ENCODE measurements at places on chromosomes 16 and 17.

- no peak for DNase-seq
Observed at GRCh38 chr17:2433696-2434095, 32.8 kb upstream of the MNT start.

GRCh38 chr16:80803339-80804055 is 901 bp downstream of the CDYL2 start:
- peak; percentile 15 for DNase-seq

GRCh38 chr16:4837733-4838501 is 9.2 kb downstream of the GLYR1 start:
- no peak for DNase-seq

GRCh38 chr17:66310528-66311148 is 8.2 kb downstream of the PRKCA start:
- no peak for DNase-seq

- no peak for DNase-seq
Observed at GRCh38 chr16:85026703-85027102, 892 bp upstream of the KIAA0513 start.

GRCh38 chr17:50423553-50424159 is 2.4 kb upstream of the ACSF2 start:
- no peak for DNase-seq

- DNase-seq = no peak
Observed at GRCh38 chr16:4763791-4764190, 3.2 kb downstream of the ZNF500 start.

DNA sequence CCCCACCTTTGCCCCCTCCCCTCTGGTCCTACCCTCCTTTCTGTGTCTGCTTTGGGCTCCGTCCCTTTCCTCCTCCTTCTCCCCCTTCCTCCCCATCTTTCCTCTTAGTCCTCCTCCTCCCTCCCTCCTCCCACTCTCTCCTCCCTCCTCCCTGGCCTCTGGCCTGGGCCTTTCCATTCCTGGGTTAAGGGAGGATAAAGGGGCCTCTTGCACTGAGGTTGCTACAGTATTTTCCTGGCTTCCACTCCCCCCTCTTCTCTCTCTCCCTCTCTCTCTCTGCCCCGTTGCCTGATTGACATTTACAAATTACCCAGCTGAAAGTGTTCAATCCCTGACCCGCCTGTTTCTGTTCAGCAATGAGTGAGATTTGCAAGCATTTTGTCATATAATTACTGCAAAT is 44.0 kb downstream of the MRM1 start:
- DNase-seq = no peak

DNA sequence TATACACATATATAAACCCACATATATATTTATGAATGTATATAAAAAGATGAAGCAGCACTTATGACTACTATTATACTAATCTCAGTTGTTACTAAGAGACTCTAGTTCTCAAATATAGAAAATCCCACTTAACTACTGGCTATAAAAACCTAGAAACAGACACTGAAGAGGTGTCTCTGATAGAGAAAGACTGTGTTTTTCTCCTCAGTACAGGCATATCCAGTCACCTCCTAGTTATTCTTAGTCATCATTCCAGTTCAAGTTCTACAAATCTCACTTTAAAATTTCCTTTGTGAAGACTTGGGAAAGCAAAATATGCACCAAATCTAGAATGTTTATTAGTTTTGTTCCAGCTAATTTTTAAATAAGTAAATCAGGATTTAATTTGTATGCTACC is 93.9 kb downstream of the STH start:
- no peak for DNase-seq

DNA sequence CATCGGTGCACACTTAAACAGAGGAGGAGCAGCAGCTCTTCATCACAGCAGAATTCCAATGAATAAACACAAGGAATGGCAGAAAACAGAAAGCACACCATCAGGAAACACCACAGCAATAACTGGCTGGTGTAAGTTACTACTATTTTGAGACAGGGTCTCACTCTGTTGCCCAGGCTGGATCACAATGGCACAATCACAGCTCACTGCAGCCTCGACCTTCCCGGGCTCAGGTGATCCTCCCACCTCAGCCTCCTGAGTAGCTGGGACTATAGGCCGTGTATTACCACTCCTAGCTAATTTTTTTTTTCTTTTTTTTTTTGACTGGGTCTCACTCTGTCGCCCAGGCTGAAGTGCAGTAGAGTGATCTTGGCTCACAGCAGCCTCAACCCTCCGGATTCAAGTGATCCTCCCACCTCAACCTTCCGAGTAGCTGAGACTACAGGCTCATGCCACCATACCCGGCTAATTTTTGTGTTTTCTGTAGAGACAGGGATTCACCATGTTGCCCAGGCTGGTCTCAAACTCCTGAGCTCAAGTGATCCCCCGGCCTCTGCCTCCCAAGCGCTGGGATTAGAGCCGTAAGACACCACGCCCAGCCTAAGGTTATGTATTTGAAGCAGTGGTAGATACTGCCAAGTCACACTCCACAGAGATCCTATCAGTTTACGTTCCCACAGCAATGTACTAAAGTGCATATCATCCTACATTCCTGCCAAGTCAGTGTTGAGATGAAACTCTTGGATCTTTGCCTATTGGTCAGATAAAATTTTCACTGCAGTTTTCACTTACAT is 20.7 kb downstream of the TRAP1 start:
- DNase-seq = no peak

- no peak for DNase-seq
Observed at GRCh38 chr17:50830994-50831393, 4.4 kb upstream of the WFIKKN2 start.

GRCh38 chr16:76970087-76970744 is 220.8 kb upstream of the MON1B start:
- DNase-seq = no peak

DNA sequence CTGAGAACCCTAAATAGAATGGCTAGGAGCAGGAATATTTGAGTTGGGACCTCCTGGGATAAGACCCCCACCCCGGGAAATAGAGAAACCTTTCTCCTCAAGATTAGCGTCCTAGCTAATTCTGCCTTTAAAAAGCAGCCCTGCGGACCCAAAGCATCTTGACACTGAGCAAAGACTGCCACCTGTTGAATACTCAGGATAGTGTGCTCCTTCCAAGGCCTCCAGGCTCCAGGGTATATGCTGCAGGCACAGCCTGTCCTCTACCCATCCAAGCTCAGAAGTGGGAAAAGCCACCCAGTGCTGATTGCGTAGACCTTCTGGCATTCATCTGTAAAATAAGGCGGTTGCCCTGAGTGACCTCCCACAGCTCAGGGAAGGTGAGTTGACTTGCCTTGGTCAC is 456.2 kb upstream of the DYNLRB2 start:
- DNase-seq = no peak

GRCh38 chr16:20291208-20292206 is 35.8 kb downstream of the GP2 start:
- no peak for DNase-seq

- no peak for DNase-seq
Observed at GRCh38 chr17:48636177-48637018, 10.2 kb upstream of the HOXB9 start.

GRCh38 chr16:57953857-57954256 is 17.1 kb downstream of the CNGB1 start:
- no peak for DNase-seq

GRCh38 chr17:40340880-40341807 is 23.4 kb downstream of the GJD3 start:
- DNase-seq = peak; percentile 75

GRCh38 chr17:60971515-60972369 is 294.1 kb downstream of the BCAS3 start:
- no peak for DNase-seq

- DNase-seq = no peak
Observed at GRCh38 chr17:83073389-83074063, 5.9 kb upstream of the METRNL start.

DNA sequence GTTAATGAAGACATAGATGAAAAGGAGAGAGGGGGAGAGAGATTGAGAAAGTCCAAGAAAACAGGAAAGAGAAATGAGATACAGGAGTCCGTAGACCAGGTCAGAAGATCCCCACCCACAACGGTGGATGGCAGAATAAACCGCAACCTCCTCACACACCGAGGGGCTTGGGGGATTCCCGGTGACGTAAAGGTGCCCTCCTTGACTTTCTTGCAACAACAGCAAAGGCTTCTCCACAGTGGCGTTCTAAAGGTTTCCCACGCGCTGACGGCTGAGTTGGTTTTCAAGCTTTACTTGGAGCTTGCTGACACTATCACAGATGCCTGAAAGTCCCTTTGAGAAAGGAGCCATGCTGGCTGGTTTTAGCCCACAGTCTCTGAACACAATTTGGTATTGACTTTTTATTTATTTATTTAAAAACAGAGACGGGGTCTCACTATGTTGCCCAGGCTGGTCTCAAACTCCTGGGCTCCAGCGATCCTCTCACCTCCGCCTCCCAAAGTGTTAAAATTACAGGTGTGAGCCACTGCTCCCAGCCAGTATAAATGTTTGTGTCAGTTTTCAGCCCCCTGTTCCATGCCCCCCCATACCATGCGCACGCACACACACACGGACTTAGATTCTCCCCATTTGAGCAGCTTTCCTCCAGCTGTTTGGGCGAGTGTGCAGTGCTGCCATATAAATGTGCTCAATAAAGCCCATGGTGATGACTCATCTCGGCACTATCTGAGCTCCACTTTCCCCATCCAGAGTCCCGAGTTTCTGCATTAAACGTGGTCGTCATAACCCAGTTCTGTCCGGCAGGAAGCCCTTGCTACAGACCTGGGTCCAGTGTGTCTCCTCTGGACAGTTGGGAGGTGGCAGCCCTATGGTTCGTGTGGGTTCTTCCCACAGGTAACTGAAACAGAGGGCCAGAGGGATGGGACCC is 33.0 kb upstream of the SEC14L1 start:
- peak; percentile 16 for DNase-seq

- no peak for DNase-seq
Observed at GRCh38 chr17:50207315-50207714, 5.9 kb upstream of the COL1A1 start.

DNA sequence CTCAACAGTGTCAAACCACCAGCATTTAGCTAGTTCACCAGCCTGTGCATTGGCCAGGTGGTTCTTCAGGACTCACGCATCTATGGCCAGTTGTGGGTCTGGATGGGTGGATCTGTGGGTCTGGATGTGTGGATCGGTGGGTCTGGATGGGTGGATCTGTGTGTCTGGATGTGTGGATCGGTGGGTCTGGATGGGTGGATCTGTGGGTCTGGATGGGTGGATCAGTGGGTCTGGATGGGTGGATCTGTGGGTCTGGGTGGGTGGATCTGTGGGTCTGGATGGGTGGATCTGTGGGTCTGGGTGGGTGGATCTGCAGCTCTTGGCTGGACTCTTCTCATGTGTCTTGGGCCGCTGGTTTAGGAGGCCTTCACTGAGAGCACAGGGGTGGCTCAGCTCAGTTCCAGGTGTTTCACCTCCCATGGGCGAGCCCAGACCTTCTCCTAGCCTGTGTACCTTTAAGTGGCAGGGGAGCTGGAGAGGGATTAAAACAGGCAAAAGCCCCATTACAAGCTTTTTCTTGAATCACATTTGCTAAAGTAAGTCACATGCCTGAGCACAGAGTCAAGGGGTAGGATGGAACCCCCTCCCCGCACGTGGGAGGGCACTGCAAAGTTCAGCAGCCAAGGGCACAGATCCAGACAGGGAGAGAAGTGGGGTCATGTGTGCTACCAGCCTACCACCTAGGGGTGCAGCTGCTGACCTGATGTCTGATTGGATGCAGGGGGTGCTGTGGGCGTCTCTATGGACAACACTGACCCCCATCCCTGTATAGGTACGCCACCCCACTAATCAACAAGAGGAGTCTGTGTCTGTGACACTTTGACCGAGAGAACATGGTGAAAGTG is 3.4 kb upstream of the NUBP1 start:
- DNase-seq = no peak

- peak; percentile 56 for DNase-seq
Observed at GRCh38 chr16:74813109-74813641, 38.6 kb upstream of the FA2H start.

DNA sequence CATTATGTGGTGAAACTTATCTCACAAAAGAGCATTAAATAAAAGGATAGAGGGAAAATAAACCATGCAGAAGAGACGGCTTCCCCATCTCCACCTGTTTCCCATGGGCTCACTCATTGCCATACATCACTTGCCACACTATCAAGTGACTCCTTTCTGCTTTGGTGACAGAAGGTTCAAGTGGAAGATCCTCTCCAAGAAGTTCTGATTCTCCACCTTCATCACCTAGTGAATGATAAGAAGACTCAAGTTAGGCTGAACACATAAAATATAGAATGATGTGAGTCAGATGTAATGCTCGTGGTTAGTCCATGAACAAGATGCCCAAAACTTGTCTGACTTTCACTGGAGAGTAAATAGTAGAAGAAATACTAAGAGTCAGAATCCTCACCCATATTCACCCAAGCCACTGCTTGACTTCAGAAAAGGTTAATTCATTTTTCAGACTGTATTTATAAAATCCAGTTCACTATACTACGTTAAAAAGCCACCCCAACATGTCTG is 100.1 kb upstream of the TOB1 start:
- DNase-seq = no peak

DNA sequence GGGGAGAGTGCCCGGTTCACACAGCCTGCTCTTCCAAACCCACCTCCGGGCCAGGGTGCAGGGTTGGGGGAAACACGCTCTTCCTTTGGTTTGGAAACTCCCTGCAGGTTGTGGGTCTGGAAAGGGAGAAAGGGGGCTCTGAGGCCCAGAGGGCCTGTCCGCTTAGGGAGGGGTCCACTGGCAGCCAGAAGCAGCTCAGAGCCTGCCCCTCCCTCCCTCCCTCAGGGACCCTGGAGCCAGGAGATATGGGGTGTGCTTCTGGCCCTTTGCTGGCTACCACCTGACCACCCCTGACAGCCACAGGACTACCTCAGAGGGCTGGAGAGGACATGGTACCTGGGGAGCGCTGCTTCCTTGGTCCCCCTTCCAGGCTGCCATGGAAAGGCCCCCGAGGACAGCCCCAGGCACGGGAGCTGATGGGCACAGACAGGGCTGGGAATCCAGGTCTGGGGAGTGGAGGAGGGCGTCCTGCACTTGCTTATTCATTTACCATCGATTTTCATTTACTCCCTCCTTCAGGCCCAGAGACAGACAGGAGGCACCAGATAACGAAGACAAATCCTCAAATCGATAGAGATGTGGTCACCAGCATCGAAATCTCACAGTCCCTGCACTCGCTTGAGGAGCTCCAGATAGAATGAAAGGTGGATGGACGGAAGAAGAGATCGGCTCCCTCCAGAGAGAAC is 48.4 kb upstream of the DOC2B start:
- DNase-seq = no peak

DNA sequence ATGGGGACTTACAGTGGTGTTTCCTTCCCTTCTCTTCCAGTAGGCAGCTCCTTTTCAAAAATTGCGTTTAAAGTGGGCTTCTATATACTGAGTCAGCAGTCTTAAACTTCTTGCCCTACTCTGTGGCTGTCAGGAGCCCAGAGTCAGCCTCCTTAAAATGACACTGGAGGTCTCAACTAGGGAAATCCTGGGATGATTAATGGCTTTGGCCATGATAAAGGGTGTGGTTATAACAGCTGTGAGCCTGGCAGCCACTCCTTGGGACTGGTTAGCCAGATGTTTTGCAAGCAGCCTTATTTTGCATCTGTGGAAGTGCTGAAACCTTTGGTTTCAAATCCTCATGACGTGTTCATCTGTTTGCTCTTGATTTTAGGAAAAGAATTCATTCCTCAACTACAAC is 25.0 kb downstream of the TAC4 start:
- no peak for DNase-seq
